Osteoblast (primary cell): ENCODE measurements at places on chromosomes 12 and 14. TPM values are rescaled to one million over a fixed set of nuclear protein-coding genes. Genes with fewer than 3 reads are reported as not detected.

DNA sequence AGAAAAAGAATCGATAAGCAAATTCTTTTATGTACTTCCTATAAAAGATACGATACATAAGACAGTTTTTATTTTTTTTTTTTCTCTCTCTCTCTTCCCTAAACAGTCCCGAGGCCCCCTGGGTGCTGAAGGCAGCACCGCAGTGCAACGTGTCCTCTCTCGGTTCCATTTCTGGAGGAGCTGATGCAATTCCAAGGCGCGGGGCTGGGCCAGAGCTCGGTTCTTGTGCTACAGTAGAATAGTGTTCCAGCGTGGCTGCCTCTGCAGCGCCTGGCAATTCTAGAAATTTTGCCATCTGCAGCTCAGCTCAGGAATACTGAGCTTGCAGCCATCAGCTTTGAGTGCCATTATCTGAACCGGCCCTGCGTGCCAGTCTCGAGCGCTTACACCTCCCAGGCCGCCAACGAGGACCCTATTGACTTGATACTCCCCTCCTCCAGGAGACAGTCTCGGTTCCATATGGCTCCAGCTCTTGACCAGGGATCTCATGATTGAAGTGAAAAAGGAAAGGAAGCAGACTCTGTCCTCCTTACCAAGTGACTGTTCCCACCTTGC is 630 bp downstream of the ALDH1L2 start:
- DNase-seq: peak; percentile 80

DNA sequence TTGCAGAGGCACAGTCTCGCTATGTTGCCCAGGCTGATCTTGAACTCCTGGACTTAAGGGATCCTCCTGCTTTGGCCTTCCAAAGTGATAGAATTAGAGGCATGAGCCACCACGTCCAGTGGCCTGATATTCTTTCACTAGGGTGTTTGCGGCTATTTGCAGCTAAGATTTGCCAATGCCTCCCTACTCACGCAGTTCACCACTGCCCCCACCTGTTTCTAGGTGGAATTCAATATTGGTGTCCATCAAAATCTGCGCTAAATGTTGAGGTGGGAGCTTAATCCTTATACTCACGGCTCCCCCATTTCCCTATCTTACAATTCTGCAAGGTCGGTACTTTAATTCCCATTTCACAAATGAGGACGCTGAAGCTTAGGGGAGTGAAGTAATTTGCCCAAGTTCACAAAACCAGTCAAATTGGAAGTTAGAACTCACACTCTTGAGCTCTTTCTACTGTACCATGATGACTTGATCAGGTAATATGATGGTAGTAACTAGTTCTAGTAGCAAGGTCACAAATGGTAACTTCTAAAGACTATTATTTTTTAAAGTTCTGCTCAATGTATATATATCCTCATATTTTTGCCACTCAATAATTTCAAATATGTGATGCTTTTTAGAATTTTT is 22.1 kb upstream of the LRRC9 start:
- no peak for DNase-seq

GRCh38 chr12:68793436-68793835 is 14.5 kb upstream of the MDM2 start:
- DNase-seq: no peak

DNA sequence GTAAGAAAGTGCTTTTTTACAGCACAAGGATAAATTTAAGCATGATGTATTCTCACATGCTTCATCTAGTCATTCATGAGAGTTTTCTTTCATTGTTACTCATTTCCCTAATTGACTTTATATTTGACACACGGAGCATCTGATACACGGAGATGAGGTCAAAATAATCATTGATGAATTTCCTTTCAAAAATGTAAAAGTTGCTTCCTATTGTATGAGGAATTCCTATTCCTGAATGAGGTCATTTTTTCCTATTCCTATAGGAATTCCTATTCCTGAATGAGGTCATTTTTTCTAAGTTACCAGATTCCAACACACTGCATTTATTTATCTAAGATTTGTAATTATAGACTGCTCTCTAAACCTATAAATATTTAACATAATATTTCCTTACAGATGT is 316.7 kb upstream of the KITLG start:
- peak; percentile 29 for DNase-seq

- DNase-seq: peak; percentile 89
These were observed 386 bp downstream of the HDAC7 start for GRCh38 chr12:47819138-47819895.

GRCh38 chr14:24659916-24660570 is 26.1 kb upstream of the GZMB start:
- no peak for DNase-seq

DNA sequence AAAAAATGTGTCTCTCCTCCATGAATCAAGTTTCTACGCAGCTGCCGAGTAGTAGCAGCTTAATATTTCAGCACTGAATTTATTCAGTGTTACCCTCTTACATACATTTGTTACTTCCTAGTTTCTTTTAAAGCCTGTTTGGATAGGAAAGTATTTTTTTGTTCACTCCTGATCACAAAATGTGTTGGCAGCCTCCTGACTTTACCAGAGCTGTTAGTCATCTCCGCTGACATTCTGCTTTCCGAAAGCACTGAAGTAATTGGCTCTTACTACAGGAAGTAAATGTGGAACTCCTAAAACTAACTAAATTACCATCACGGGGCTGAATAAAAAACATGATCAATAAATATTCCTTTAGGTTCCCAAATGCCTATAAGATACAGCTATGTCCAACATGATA is 225.5 kb downstream of the EPS8 start:
- peak; percentile 38 for DNase-seq

DNA sequence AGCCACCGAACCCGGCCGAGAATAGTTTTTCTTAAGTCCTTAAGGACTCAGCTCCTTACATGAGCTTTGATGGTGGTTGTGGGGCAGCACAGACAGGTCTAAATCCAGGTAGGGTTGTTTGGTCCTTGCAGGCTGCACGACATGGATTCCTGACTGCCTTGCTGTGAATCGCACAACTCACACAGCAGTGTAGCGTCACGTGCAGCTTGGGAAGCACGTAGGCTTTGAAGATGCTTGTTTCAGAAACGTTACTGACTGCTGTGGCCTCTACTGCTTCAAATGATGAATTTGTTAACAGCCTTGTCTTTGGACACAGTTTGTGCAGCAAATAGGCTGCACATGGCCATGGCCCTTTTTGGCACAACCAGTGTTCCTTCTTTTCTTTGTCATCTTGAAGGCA is 29.9 kb downstream of the ZBTB42 start:
- DNase-seq: peak; percentile 62

DNA sequence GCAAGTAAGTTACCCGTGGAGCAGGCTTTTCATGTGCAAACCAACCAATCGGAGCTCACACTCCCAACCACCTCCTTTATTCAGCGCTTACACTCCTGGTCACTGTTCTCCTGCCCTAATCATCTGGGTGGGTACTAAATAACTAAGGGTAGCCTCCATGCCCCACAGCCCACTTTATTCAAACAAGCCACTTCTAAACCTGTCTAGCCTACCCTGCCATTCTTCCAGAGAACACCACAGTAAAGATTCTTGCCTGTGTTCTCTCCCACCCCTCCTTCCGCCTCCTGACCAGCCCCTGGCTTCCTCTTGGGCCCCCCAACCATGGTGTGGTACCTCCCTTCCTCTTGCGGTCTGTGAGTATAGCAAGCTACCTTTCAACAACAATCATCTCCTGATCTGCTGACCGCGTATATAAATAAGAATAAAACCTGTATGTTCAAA is 581.9 kb downstream of the VRK1 start:
- no peak for DNase-seq

GRCh38 chr14:70934502-70935134 is 27.4 kb downstream of the PCNX1 start:
- DNase-seq: peak; percentile 72

DNA sequence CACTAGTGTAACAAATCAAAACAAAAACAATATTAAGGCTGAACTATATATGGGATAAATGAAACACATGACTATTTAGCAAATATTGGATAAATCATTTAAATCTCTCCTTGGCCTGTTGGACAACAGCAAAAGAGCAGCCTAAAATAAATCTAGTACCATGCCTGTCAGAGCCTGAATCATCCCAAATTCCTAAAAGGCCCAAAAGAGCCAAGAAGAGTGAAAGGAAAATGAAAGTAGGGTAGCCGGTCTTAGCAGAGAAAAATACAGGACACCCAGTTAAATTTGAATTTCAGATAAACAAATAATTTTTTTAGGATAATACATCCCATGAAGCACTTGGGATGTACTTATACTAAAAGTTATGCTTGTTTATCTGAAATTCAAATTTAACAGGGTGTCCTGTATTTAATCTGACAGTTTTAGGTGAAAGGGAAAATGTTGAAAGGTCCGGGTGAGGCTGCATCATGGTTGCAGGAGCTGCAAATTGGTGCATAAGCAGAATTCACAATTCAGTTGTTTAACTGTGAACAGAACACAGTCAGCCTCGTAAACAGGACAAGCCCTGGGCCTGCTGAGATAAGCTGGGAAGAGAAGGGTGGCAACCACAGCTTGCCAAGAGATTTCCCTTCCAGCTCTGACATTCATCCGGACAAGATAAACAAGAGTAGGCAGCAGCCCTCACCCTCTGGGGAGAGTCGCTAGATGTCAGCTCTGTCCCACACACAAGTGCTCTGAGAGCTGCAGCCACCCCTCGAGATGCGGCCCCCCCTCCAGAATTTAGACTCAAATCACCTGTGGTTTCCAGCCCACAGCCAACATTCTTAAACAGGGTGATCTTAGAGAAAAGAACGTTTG is 30.3 kb downstream of the DMAC2L start:
- DNase-seq: no peak

GRCh38 chr12:101570047-101570446 is 24.7 kb upstream of the MYBPC1 start:
- DNase-seq: peak; percentile 3

DNA sequence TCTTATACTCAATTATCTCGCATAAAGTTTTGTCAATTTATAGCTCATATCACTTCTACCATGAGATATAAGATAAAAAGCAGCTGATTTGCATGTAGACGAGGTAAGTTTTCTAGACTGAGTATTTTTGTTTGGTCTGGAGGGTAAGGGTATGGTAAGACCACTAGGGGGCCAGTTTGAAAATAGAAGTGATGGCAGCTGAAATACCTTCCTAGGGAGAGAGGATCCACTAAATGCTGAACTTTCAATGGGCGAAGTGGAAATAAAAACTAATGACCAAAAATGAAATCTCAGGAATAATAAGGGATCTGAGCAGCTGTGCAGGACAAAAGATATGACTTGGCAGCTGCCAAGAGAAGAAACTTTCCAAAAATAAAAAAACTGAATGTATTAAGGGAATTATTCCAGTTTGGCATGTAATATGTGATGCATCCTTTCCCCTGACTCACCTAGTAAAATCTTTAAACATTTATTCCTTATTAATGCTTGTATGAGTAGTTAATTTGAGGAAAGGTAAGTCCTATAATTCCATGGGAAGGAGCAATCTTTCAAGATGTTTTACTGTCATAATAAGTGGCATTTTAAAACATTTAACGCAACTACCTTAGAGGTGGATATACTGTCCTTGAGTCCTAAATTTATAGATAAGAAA is 754.5 kb downstream of the C12orf50 start:
- no peak for DNase-seq

Gene SIX1
- 18.1 and 21.5 TPM in 2 replicates for total RNA-seq

Gene DNAJC22
- 0.29 and 1.1 TPM in 2 replicates for total RNA-seq

Gene TAS2R19
- 5.0 and 7.6 TPM in 2 replicates for total RNA-seq

Gene NFATC4
- 101 and 107 TPM in 2 replicates for total RNA-seq

Gene ACOT4
- total RNA-seq: 1.8 and 2.5 TPM in 2 replicates
